ENCODE measurements at places on chromosomes 1 and 21.
A peak's percentile ranks its signal among the peaks of the same experiment; 100 is the strongest.

- no peak for DNase-seq
Observed at GRCh38 chr1:167938080-167938636, 1.3 kb upstream of the MPC2 start.

DNA sequence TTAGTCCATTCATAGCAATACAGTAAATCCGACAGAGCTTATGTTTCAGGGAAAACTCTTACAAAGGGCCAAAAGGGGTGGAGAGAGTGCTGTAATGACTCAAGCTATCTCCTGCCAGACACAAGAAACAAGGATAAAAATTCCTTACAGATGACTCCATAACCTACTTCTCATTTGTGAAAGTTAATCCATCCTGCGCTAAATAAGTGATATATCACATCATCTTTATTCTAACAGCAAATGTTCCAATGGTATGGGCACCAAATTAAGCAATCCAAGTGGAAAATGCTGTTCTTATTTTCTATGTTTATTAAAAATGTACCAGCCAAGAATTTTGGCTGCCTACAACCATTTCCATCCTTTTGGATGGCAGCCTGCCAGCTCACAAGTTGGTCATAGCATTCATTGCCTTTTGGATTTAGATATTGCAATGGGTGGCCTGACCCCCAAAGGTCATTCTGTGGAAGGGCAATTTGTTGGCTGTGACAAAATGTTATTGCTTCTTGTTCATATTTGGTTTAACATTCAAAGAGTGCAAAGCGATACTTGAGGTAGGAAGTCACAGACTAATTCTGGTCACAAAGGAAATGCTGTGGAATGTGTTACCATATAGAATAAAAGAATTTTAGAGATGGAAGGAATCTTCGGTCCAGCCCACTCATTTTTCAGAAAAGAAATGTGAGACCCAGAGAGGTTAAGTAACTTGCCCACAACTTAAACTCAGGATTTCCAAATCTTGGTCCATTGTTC, 2.8 kb upstream of the ENAH start:
- peak; percentile 99 for DNase-seq

- DNase-seq = peak; percentile 92
Observed at GRCh38 chr1:84603941-84604830, 29.9 kb upstream of the CTBS start.

GRCh38 chr1:17045634-17046333, 8.0 kb downstream of the SDHB start:
- DNase-seq = peak; percentile 69

DNA sequence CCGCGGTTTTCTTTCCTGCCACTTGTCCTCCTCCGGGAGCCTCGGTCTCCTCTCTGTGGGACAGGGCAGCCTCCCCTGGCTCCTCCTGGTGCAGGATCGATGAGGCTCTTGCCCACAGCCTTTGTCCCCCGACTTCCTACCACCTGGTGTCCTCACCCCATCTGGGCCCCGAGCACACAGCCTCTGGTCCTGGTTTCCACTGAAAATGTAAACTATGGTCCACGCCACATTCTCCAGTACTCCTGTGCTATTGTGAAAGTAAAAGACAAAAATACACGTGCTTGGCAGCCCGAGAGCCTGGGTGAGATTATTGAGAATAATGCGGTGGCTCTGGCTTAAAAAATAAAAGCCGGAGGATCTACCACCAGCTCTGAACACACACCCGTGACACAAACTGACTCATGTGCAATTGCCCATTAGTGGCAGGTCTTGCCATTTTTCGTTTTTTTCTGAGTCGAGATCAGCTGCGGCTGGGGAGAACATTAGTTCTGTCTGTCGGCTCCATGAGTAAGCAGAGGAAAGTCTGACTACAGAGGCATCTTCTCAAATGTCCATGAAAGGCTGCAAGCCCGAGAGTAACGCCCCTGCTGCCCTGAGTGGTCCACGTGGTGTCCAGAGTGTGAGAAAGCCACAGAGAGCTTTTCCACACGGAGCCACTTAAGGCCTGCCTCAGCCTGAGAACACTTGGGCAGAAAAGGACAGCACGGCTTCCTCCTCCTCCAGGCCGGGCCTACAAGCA, 5.7 kb upstream of the COL6A2 start:
- peak; percentile 97 for DNase-seq

Measured in HCEC 1CT (cell line).